ENCODE measurements at places on chromosomes 7 and 10.

DNA sequence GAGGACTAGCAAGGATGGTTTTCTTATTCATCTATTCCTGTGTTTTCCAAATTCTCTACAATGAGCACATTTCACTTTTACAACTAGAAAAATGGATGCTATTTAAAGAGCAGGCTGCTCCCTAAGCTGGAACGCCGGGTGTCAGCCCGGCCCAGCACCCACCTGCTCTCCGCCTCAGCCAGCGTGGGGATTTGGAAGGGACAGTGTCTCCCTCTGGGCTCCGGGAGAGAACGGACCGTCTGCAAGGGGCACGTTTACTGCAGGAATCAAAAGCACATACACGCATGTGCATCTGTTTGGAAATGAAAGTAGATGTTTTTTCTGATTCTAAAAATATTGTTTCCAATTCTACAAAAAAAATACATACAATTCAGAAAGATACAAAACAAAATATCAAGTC lies 2.3 kb upstream of the JAKMIP3 start:
- DNase-seq, result no peak

- no peak for DNase-seq
These were observed 78.6 kb downstream of the LCOR start for GRCh38 chr10:96910488-96911395.

DNA sequence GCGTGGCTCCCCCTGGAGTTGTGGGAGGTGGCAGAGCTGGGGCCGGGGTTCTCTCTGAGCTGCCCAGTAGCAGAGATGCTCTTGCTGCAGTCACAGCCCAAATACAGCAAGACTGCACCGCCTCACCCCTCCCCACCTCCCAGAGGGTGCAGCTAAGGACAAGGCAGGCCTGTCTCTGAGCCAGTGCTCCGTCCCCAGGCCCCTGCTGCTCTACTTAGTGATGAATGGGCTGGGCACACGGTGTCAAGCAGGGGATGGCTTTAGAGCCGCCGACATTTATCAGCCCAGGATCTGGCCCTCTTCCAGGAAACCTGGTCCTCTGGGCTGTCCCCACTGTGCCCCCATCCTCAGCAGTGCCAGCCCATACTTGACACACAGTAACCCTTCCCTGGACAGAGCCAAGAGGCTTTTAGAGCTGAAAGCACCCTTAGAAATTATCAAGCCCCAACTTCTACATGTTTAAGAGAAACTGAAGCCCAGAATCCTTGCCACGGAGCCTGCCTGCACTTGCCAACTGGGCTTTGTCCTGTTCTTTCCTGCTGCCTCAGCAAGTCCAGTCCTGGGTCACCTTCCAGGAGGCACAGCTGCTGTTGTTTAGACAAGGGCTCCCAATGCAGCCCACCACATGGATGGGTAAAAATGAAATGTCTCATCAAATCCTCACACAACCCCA lies 137.1 kb upstream of the UNC5B start:
- no peak for DNase-seq

DNA sequence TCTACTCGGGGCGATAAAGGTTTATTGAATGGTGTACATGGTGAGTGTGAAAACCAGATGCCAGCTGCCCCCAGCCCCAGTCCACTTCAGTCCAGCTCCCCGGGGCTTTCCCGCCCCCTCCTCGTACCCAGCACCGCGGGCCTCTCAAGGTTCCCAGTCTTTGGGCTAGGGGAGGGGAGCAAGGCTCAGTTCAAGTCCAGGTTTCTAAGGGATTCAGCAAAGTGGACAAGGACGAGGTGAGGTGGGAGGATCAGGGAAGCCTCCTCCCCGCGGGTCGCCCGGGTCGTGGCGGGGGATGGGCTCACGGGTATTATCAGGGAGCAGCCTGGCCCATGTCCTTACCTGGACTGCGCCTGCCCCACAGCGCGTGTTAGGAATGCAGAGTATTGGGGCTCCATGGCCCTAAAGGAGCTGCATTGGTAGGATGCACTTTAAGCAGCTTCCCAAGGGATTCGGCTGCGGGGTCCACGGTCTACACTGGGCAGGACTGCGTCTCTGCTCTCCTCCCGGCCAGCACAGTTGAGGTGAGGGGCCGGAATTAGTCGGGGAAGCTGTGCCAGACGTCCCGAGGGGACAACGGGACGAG lies 541 bp upstream of the PFKFB3 start:
- DNase-seq, result no peak

DNA sequence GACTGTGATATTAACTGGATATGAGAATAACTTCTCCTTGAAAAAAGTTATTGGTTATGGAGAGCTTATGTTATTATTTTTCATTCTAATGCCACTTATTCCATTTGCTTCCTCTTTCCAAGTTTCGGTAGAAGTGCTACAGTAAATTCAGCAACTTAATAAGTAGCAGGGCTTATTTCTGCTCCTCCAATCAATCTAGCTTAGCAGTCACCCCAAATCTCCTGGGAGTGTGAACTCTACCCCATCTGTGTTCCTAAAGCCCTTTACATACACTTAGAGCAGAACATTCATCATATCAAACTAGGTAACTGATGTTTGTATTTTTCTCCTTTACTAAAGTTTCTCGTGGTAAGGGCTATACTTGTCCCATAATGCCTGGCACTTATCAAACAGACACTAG lies 8.7 kb downstream of the ARL3 start:
- DNase-seq, result no peak

GRCh38 chr7:55427800-55428199 lies 62.7 kb downstream of the LANCL2 start:
- no peak for DNase-seq

- DNase-seq, result no peak
These were observed 307.4 kb downstream of the FZD1 start for GRCh38 chr7:91571601-91572000.

GRCh38 chr10:69413221-69413865 lies 3.4 kb downstream of the TACR2 start:
- peak; percentile 27 for DNase-seq

DNA sequence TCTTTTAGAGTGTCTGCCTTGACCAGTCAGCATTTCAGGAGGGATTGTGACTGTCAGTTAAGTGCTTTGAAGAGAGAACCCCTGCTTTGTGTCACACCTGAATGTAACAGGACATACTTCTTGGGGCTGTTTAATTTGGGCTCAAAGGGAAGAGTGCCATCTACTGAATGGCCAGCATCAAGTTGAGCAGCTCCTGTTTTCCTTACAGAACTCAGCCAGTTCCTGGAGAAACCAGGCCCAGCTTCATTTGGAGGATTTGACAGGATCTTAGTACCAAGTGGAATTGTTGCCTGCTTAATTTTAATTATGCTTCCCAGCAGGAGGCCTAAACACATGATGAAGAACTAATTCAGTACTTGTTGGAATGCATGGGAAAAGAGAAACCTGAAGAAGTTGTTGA lies 8.3 kb downstream of the ADD3 start:
- DNase-seq, result no peak

GRCh38 chr10:94065362-94065761 lies 71.6 kb downstream of the PLCE1 start:
- no peak for DNase-seq

GRCh38 chr7:130444234-130444633 lies 3.4 kb upstream of the CEP41 start:
- no peak for DNase-seq

DNA sequence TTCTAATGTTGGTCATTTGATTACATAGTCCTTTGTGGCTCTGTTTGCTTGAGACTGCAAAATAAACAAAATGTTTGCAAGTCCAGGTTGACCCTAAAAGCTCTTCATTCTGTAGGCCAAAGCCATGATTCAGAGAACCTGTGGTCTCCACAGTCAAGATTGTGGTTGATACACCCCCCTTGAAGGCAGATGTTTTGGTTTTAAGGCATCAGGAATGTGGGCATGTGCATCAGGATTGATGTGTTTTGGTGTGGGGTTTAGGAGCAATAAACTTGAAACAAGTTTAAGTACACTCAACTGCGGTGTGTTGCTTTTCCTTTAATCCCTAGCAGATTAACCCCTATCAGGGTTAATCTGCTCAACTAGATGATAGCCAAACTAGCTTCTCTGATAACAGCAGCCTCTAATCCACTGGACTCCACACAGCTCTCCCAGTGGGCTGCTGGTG lies 379.1 kb upstream of the GALNT17 start:
- DNase-seq, result no peak

GRCh38 chr7:139631520-139632031 lies 108.1 kb downstream of the CLEC2L start:
- no peak for DNase-seq

- no peak for DNase-seq
These were observed 743 bp upstream of the PYROXD2 start for GRCh38 chr10:98415731-98416119.

GRCh38 chr10:2917926-2918325 lies 149.4 kb upstream of the PFKP start:
- no peak for DNase-seq

GRCh38 chr7:130993671-130994365 lies 259.8 kb upstream of the KLF14 start:
- no peak for DNase-seq

DNA sequence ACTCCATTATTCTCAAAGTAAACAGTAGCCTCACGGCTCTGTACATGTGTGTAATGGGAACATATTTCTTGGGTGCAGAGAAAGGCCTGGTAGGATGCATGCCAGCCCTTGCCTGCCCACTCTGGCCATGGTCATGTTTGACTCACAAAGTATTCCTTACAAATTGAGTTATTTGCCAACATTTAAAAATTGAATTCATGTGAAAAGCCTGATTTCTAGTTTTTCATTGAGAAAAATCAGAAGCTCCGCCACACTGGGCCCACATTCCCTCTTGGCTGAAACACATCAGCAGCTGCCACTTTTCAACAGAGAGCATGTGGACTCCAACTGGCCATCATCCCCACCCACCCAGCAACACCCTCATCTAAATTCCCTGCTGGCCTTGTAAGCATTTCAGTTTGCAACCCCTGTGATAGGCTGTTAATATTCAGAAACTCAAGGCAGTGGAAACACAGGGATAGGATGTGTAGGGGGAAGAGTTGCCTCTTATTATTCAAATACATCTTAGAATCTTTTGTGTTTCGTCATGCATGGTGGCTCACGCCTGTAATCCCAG lies 40.9 kb downstream of the CDH23 start:
- DNase-seq, result no peak

- DNase-seq, result no peak
These were observed 63.8 kb upstream of the FAM204A start for GRCh38 chr10:118405928-118406327.
